Chondrocyte (in vitro differentiated cells): ENCODE measurements at places on chromosomes 2 and 18. TPM values are rescaled to one million over a fixed set of nuclear protein-coding genes. Genes with fewer than 3 reads are reported as not detected.
A peak's percentile ranks its signal among the peaks of the same experiment; 100 is the strongest.

Gene TMEM214
- 107 to 166 TPM (median 110 TPM) in 3 replicates for total RNA-seq

Gene LTBP1
- total RNA-seq = 302 to 398 TPM (median 392 TPM) in 3 replicates

Gene RAX
- not detected in 3 replicates for total RNA-seq

Gene TLX2
- 0.10 TPM in 1 of 3 replicates, not detected in the others for total RNA-seq

Gene IL1R2
- total RNA-seq = not detected in 3 replicates

Gene CAPG
- total RNA-seq = 40.5 to 77.6 TPM (median 76.5 TPM) in 3 replicates

Gene ALPI
- total RNA-seq = not detected in 3 replicates

Gene PRKAG3
- total RNA-seq = not detected in 3 replicates

Gene GKN2
- not detected in 3 replicates for total RNA-seq

DNA sequence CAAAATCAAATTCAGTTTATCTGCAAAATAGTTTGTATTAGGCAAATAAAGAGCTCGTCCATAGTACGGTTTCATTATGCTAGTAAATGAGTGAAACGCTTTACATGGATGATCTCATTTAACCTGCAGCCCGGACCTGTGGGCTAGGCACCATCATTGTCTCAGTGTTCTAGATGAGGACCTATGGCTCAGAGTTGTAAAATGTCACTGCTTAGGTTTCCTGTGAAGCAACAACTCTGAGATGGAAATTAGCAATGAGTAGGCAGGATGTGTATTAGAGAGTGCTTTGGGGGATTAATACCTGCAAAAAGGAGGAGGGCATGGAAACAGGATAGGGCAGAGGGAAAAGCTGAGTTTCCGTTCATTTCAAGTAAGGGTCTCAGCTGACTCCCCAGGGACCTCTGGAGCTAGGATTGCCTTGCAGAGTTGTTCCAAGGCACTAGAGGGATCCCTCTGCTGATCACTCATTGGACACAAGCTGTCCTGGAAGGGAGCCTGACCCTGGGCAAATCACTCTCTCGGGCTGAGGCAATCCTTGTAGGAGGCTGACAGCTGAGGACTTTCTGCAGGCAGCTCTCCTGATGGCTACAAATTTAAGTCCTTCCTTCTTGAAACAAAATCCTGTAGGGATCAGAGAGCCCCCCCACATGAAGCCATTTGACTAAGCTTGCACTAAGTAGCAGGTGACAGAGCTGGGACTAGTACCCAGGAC, 58.8 kb upstream of the SIX2 start:
- H3K27me3 ChIP-seq = no peaks in the 10 kb centered on the region
- no peak for DNase-seq
- H3K27ac ChIP-seq = no peak overlapping the region
- no peaks in the 10 kb centered on the region for H3K36me3 ChIP-seq
- H3K4me1 ChIP-seq = peaks cover 30% of the 10 kb centered on the region

GRCh38 chr2:207767461-207768167, 2.1 kb downstream of the FZD5 start:
- DNase-seq = peak; percentile 93
- peaks cover 24% of the 10 kb centered on the region for H3K27me3 ChIP-seq
- peak overlapping the region; percentile 78 for H3K4me3 ChIP-seq
- H3K27ac ChIP-seq = no peak overlapping the region
- H3K4me1 ChIP-seq = peaks cover 34% of the 10 kb centered on the region

- H3K36me3 ChIP-seq = no peaks in the 10 kb centered on the region
- no peak overlapping the region for H3K4me3 ChIP-seq
- no peak for DNase-seq
- H3K27me3 ChIP-seq = peaks cover 10% of the 10 kb centered on the region
- H3K4me1 ChIP-seq = peaks cover 6% of the 10 kb centered on the region
Measured at GRCh38 chr18:37396971-37397720, 168.5 kb downstream of the CELF4 start.

DNA sequence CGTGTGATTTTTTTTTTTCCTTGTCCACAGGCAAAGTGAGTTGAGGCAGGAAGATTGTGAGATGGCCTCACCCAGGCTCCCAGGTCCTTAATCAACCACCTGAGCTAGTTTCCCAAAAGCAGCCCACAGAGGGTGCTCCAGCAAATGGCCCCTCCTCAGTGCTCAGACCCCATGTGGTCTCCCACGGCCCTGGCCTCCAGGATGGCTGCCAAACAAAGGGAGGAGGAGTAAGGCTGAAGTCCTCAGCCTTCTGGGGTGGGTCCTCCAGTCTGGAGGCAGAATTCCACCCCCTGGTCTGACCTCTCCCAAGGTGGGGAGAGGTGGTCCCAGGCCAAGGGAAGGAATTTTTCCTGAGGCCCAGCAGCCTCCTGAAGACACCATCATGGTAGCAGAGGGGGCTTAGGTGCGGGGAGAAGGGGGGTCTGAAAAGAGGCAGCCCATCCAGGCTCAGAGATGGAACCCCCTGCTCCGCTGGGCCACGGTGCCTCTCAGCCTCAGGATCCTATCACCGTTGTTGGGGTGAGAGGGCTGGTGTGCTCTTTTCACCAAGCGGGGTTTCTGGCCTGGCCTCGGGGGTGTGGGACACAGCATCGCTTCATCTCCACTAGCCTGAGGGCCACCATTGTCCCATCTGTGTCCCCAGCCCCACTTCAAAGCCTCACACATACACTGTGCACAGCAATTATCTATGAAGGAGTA, 2.3 kb downstream of the NGEF start:
- peak; percentile 39 for DNase-seq
- H3K27me3 ChIP-seq = no peaks in the 10 kb centered on the region
- H3K4me1 ChIP-seq = peaks cover 15% of the 10 kb centered on the region
- no peak overlapping the region for H3K27ac ChIP-seq
- no peak overlapping the region for H3K4me3 ChIP-seq

DNA sequence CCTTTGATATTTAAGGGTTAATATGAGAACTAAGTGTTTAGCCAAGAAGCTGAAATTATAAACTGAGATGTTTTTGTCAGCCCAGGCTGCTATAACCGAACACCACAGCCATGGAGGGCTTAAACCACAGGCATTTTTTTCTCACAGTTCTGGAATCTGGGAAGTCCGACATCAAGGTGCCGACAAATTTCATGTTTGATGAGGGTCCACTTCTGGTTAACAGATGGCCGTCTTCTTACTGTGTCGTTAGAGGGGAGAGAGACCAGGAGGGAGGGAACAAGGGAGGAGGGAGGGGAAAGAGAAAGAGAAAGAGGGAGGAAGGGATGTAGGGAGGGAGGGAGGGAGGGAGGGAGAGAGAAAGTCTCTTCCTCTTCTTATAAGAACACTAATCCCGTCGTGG, 6.5 kb upstream of the CNDP2 start:
- H3K4me1 ChIP-seq = peaks cover 23% of the 10 kb centered on the region
- peak overlapping the region; percentile 86 for H3K27ac ChIP-seq
- peaks cover 1% of the 10 kb centered on the region for H3K36me3 ChIP-seq

DNA sequence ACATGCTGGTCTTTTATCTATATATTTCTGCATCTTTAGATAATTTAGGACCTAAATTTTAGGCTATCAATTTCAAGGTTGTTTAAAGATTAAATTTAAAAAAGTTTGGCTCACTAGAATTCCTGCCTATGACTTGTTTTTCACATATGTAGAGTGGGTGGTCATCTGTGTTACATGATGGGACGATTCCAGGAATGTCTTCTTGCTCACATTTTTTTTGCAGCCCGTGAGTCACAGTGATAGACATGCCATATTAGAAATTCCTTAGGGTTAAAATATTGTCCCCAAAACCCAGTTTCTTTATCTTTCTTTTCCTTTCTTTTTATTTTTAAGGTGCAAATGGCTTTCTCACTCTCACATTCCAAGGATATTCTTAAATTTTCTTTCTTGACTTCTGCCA, 652.0 kb downstream of the PLCL1 start:
- DNase-seq = no peak
- peaks cover 6% of the 10 kb centered on the region for H3K27me3 ChIP-seq
- H3K4me1 ChIP-seq = no peaks in the 10 kb centered on the region
- H3K27ac ChIP-seq = no peak overlapping the region
- no peaks in the 10 kb centered on the region for H3K36me3 ChIP-seq
- no peak overlapping the region for H3K4me3 ChIP-seq

DNA sequence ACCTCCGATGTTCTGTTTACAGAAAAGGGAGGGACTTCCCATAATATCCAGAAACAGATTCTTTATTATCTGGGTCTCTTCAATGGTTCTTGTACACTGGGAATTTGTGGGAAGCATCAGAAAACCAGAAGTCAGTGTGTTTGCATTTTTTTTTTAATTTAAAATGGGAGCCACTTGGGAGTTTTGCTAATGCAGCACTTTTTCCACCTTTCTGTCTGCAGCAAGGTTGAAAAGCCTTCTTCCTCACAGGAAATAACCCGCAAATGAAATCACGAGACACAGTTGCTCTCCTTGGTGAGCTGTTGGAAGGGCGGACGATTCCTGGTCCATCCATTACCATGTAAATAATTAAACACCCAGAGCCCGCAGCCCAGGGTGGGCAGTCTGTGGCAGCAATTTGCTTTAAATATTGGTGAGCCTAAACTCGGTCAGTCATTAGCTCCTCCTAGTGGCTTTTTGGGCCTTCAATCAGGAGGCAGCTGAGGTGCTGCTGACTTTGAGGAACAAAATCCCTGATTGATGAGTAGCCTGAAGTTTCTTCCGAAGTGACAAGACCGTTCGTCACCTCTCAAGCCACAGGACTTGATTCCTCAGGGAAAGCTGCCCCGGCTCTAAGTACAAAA, 471.5 kb downstream of the EPHA4 start:
- H3K4me1 ChIP-seq = peaks cover 21% of the 10 kb centered on the region
- no peak overlapping the region for H3K27ac ChIP-seq
- H3K36me3 ChIP-seq = no peaks in the 10 kb centered on the region
- no peak for DNase-seq

GRCh38 chr2:61969376-61969775, 63.9 kb downstream of the COMMD1 start:
- no peak overlapping the region for H3K4me3 ChIP-seq
- no peak for DNase-seq
- H3K36me3 ChIP-seq = peaks cover 1% of the 10 kb centered on the region
- H3K27me3 ChIP-seq = no peaks in the 10 kb centered on the region
- peaks cover 24% of the 10 kb centered on the region for H3K4me1 ChIP-seq

GRCh38 chr2:225355788-225356187, 43.7 kb upstream of the NYAP2 start:
- no peak overlapping the region for H3K27ac ChIP-seq
- peaks cover 9% of the 10 kb centered on the region for H3K4me1 ChIP-seq
- no peaks in the 10 kb centered on the region for H3K36me3 ChIP-seq
- no peak overlapping the region for H3K4me3 ChIP-seq
- H3K27me3 ChIP-seq = no peaks in the 10 kb centered on the region

GRCh38 chr2:69888451-69888850, 5.3 kb upstream of the SNRNP27 start:
- H3K36me3 ChIP-seq = no peaks in the 10 kb centered on the region
- H3K4me1 ChIP-seq = peaks cover 7% of the 10 kb centered on the region
- no peaks in the 10 kb centered on the region for H3K27me3 ChIP-seq
- no peak for DNase-seq

DNA sequence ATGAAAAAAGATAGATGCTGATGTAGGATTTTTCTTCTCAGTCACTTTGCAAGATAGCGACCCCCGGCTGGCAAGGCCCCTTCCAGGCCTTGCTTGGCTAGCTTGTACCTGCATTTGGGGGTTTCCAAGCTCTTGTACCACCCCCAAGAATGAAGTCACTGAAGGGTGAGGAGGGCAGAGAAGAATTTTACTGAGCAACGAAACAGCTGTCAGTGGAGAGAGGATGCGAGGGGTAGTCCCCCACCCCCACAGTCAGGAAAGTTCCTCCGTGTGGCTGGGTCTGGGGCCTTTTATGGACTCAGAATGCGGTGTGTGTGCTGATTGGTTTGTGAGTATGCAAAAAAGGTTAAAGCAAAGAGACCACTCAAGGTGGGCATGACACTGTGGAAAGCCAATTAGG, 382.0 kb downstream of the GPD2 start:
- H3K4me1 ChIP-seq = peaks cover 4% of the 10 kb centered on the region
- H3K4me3 ChIP-seq = no peak overlapping the region
- DNase-seq = no peak
- H3K27ac ChIP-seq = no peak overlapping the region
- H3K36me3 ChIP-seq = no peaks in the 10 kb centered on the region

DNA sequence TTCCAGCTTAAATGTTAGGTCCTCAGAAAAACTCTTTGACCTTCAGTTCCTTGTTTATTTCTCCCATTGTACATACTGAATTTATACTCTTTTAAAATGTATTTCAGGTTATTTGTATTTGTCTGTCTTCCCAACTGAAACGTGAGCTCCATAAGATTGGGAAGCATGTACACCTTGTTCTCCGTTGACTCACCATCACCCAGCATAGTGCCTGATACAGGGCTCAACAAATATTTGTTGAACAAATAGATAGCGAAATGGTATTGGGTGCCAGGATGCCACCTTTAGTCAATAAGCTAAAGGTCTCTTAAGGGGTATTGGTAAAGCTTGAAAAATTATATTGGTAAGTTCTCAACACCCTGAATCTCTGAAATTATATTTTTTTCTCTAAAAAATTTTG, 1841.3 kb upstream of the CELF4 start:
- H3K4me1 ChIP-seq = peaks cover 4% of the 10 kb centered on the region
- no peaks in the 10 kb centered on the region for H3K36me3 ChIP-seq
- H3K4me3 ChIP-seq = no peak overlapping the region
- no peaks in the 10 kb centered on the region for H3K27me3 ChIP-seq
- no peak overlapping the region for H3K27ac ChIP-seq

DNA sequence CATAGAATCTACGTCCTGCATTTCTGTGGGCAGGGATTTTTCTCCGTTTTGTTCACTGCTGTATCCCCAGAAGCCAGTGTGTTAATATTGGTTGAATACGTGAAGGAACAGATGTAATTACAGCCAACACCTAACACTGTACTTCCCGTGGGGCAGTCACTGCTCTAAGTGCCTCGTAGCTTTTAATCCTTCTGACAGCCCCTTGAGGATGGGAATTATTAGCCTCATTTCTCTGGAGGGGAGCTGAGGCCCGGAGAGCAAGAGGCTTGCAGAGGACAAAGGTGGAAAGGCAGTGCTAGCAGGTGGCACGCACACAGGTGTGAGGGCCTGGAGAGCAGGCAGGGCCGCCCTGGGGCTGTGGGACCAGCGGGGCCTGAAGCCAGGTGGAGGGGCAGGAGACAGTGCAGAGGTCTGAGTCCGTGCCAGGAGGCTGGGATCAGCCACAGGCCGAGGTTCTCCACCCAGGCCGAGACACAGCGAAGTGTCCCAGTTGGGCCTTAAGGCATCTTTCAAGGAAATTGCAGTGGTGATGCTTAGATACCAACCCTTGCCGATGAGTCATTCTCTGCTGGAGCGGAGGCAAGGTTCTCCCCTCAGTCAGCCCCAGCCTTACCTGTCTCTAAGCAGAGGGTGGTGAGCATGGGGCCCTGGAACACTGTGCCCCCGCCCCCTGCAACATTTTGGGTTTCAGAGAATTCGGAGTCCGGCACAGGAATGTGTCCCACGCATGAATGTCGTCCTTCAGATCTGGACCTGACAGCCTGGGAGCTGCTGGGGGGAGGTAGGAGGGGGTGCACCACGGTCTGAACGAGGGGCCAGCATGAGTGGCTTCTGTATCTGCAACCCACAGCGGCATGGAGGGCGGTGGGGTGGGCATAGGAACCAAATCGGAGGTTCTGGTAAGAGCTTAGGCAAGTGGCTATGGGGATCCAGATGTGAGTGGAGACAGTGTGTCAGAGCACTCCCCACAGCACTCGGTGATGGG, 122.6 kb downstream of the GBX2 start:
- H3K4me1 ChIP-seq = no peaks in the 10 kb centered on the region
- H3K4me3 ChIP-seq = no peak overlapping the region
- DNase-seq = no peak
- H3K27me3 ChIP-seq = no peaks in the 10 kb centered on the region
- H3K27ac ChIP-seq = no peak overlapping the region
- peaks cover 30% of the 10 kb centered on the region for H3K36me3 ChIP-seq
